Renal cortex interstitium (tissue), 15 donors: ENCODE measurements at places on chromosomes 2 and 18.

- DNase-seq = no peak
Observed at GRCh38 chr2:121832412-121833357, 77.2 kb downstream of the TSN start.

- DNase-seq = no peak
Observed at GRCh38 chr18:21063011-21063410, 48.6 kb downstream of the ROCK1 start.

GRCh38 chr2:417006-417405, 129.1 kb upstream of the ALKAL2 start:
- no peak for DNase-seq

GRCh38 chr2:101682311-101682710, 15.2 kb upstream of the MAP4K4 start:
- no peak for DNase-seq

DNA sequence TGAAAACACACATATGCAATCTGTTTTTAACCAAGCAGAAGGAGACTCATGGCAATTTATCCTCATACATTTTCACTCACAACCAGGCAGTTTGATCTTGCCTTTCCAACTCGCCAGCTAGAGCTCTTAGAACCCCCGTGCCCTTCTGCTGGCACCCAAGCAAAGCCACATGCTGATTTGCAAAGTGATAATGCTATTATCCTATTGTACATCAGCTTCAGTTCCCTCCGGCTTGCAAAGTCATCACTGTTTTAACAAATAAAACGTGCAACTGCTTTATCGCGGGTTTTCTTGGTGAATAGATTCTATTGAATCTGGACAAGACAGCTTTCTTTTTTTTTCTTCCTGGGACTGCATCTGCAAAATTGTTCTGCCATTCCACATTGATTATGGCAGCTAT, 314.6 kb downstream of the LNPK start:
- DNase-seq = no peak

DNA sequence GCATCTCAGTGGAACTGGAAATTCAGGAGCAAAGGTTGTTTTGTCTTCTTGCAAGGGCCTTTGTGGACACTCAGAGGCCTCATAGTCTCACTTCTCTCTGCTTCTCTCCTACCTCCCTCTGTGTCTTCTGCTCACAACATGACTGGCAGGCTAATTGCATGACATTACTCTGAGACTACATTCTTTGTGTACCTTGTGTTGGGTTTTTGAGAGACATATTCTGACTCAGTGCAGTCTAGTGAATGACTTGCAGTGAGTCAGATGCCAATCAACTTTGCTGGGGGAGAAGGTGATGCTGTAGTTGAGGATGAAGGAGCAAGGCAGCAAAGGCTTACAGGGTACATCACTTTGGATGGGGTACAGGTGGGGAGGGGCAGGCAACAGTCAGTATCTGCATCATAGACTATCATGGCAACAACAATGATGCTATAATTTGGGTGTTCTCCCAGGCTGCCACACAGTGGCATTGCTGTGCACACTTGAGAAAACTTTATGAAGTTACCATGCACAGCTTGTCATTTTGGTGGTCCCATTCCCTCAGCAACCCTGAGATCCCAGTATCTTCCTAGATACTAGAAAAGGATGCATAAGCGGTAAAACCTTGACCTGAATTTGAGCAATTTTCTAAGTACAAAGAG, 69.3 kb upstream of the SLC16A14 start:
- DNase-seq = no peak

- no peak for DNase-seq
Observed at GRCh38 chr2:69026026-69026425, 13.0 kb downstream of the ANTXR1 start.
